ENCODE measurements at places on chromosomes 7 and 10. TPM values are rescaled to one million over a fixed set of nuclear protein-coding genes. Genes with fewer than 3 reads are reported as not detected.

- H3K27me3 ChIP-seq: no peaks in the 10 kb centered on the region
- H3K4me3 ChIP-seq: no peak overlapping the region
- DNase-seq: no peak
- no peaks in the 10 kb centered on the region for H3K4me1 ChIP-seq
These were observed 74.3 kb upstream of the POM121L12 start for GRCh38 chr7:52961084-52961483.

DNA sequence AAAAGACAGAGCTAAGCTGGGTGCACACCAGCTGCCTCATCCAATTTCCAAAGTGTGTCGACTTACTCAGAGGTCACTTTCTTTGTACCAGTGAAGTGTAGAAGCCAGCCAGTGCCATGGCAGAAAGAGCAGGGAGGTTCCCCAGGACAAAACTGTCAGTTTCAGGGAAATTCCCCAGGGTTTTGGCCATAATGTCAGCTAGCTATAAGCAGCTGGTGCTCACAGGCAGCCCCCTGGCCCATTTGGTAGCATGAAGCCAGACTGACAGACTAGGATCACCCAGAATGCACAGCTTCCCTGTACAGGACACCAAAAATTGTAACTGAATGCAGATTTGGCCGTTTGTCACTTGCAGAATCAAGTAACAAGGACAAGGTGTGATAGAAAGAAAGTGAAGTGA, 28.6 kb downstream of the MRPL32 start:
- peaks cover 11% of the 10 kb centered on the region for H3K4me1 ChIP-seq
- peaks cover 9% of the 10 kb centered on the region for H3K27me3 ChIP-seq
- no peaks in the 10 kb centered on the region for H3K36me3 ChIP-seq
- H3K27ac ChIP-seq: no peak overlapping the region

- peaks cover 11% of the 10 kb centered on the region for H3K27me3 ChIP-seq
- peaks cover 5% of the 10 kb centered on the region for H3K4me1 ChIP-seq
- no peak for DNase-seq
- H3K36me3 ChIP-seq: no peaks in the 10 kb centered on the region
These were observed 25.2 kb downstream of the TMEM270 start for GRCh38 chr7:73885975-73886798.

DNA sequence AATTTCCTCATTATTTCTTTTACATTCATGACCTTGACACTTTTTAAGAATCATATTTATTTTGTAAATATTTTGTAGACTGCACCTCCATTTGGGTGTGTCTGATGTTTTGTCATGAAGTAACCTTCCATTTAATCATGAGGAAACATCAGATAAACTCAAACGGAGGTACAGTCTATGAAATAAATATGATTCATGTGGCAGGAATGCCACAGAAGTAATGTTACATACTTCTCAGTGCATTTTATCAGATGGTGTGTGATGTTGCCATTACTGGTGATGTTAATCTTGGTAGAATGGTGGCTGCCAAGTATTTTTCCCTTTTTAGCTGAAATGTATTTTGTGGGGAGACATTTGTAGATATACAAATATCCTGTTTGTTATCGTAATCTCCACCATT, 64.9 kb downstream of the ZNF37A start:
- H3K4me1 ChIP-seq: no peaks in the 10 kb centered on the region
- DNase-seq: no peak
- H3K4me3 ChIP-seq: no peak overlapping the region
- no peaks in the 10 kb centered on the region for H3K27me3 ChIP-seq
- H3K36me3 ChIP-seq: no peaks in the 10 kb centered on the region
- H3K27ac ChIP-seq: no peak overlapping the region

Gene ZNF248
- total RNA-seq: 7.3 TPM

Gene SDHAF3
- 30.2 TPM for total RNA-seq

All from activated CD4-positive, alpha-beta T cell treated with anti-CD3 and anti-CD28 coated beads for 36 hours (primary cell).